ENCODE measurements at places on chromosomes 12 and 14. TPM values are rescaled to one million over a fixed set of nuclear protein-coding genes. Genes with fewer than 3 reads are reported as not detected.

DNA sequence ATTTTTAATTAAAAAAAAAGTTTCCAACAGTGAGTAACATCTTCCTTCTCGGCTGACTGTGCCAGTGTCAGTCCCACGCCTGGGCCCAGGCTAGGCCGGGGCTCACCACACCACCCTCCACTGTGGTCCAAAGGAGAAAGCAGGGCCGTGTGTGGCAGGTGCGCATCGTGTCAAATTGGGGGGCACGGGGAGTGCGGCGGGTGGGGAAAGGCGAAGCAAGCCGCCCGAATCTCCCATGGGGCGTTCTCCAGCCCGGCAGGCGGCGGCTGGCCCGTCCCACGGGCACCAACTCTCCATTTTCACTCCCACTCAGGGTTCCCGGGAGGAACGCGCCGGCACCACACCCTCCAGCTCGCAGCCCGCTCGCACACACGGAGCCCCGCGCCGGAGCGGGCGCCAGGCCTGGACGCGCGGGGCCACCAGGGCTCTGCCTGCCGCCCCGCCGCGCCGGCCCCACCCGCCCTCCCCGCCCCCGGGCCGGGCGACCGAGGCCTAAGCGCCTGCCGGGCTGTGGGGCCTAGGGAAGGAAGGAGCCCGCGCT is 604 bp downstream of the EEA1 start:
- H3K4me1 ChIP-seq = peaks cover 27% of the 10 kb centered on the region
- peak; percentile 35 for DNase-seq
- no peaks in the 10 kb centered on the region for H3K27me3 ChIP-seq
- H3K36me3 ChIP-seq = no peaks in the 10 kb centered on the region
- H3K4me3 ChIP-seq = peak overlapping the region; percentile 64

DNA sequence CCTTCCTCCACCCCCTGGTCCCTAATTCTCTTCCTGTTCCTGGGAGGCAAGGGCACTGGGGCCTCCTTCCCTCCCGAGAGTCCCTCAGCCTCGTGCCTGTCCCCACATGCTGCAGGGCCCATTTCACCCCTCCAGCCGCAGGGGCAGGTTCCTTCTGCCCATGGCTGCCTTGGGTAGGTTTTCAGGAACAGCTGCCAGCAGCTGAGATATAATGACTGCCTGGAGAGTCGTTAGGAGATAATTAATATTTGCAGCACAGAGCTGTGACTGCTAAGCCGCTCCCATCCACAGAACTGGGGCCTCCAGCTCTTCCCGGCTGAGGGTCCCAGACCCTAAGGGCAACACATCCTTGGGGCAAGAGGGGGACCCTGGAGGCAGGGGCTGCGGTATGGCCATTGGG is 211.9 kb upstream of the LHX5 start:
- H3K36me3 ChIP-seq = no peaks in the 10 kb centered on the region
- H3K4me3 ChIP-seq = no peak overlapping the region
- no peak overlapping the region for H3K27ac ChIP-seq
- DNase-seq = no peak
- H3K27me3 ChIP-seq = no peaks in the 10 kb centered on the region

The KRT72 gene
- not detected for total RNA-seq

- no peaks in the 10 kb centered on the region for H3K36me3 ChIP-seq
- H3K27ac ChIP-seq = no peak overlapping the region
- H3K4me3 ChIP-seq = no peak overlapping the region
- H3K27me3 ChIP-seq = no peaks in the 10 kb centered on the region
- no peak for DNase-seq
- H3K4me1 ChIP-seq = no peaks in the 10 kb centered on the region
Observed at GRCh38 chr12:24470050-24470449, 478.9 kb downstream of the BCAT1 start.

DNA sequence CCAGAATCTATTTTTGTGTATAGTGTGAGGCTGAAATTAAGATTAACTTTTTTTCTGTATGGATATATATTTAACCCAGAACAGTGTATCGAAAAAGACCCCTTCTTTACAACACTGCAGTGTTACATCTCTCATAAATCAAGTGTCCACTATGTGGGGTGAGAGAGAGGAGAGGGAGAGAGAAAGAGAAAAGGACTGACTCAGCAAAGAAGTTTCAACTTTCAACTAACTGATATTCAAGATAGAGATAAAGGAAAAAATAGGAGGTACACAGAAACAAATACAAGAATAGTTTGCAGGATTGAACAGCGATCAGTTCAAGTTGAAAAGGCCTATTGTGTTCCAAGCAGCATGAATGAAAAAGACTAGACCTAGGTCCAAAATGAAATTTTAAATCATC is 126.7 kb upstream of the NEDD1 start:
- no peaks in the 10 kb centered on the region for H3K4me1 ChIP-seq
- no peak overlapping the region for H3K27ac ChIP-seq

The SLCO1B1 gene
- total RNA-seq = not detected

The TBC1D30 gene
- total RNA-seq = 1.7 TPM

GRCh38 chr12:40378691-40379090 is 153.9 kb downstream of the LRRK2 start:
- no peak overlapping the region for H3K27ac ChIP-seq
- H3K36me3 ChIP-seq = no peaks in the 10 kb centered on the region
- H3K4me3 ChIP-seq = no peak overlapping the region
- no peak for DNase-seq

The ARHGDIB gene
- 495 TPM for total RNA-seq

- no peak overlapping the region for H3K27ac ChIP-seq
- H3K4me1 ChIP-seq = no peaks in the 10 kb centered on the region
- DNase-seq = no peak
- no peaks in the 10 kb centered on the region for H3K27me3 ChIP-seq
Observed at GRCh38 chr14:78710963-78711362, 540.8 kb downstream of the NRXN3 start.

- H3K4me1 ChIP-seq = no peaks in the 10 kb centered on the region
- no peak overlapping the region for H3K4me3 ChIP-seq
- H3K36me3 ChIP-seq = no peaks in the 10 kb centered on the region
- no peak overlapping the region for H3K27ac ChIP-seq
Observed at GRCh38 chr12:3704512-3705353, 48.2 kb downstream of the CRACR2A start.

- no peaks in the 10 kb centered on the region for H3K36me3 ChIP-seq
- no peak for DNase-seq
- H3K27ac ChIP-seq = no peak within 1 kb of the TSS
- no peaks in the 10 kb centered on the region for H3K4me1 ChIP-seq
- H3K4me3 ChIP-seq = no peak within 1 kb of the TSS
- no peaks in the 10 kb centered on the region for H3K27me3 ChIP-seq
Observed at GRCh38 chr12:85280165-85280983, at the start of gene ALX1. ALX1 (plus strand) TSS chr12:85280220; CDS start chr12:85280262, 42 bp downstream.

The CMTM5 gene
- not detected for total RNA-seq

- H3K36me3 ChIP-seq = no peaks in the 10 kb centered on the region
- no peak overlapping the region for H3K4me3 ChIP-seq
- H3K27ac ChIP-seq = no peak overlapping the region
- H3K27me3 ChIP-seq = no peaks in the 10 kb centered on the region
- no peaks in the 10 kb centered on the region for H3K4me1 ChIP-seq
- DNase-seq = no peak
Observed at GRCh38 chr14:90523961-90524875, 127.4 kb downstream of the CALM1 start.

GRCh38 chr12:14576896-14577295 is 9.2 kb upstream of the PLBD1 start:
- H3K27me3 ChIP-seq = peaks cover 4% of the 10 kb centered on the region
- peaks cover 5% of the 10 kb centered on the region for H3K4me1 ChIP-seq
- peak; percentile 3 for DNase-seq
- no peak overlapping the region for H3K4me3 ChIP-seq
- H3K36me3 ChIP-seq = no peaks in the 10 kb centered on the region

- DNase-seq = no peak
- H3K4me3 ChIP-seq = no peak overlapping the region
- no peaks in the 10 kb centered on the region for H3K36me3 ChIP-seq
- no peaks in the 10 kb centered on the region for H3K4me1 ChIP-seq
- H3K27ac ChIP-seq = no peak overlapping the region
- no peaks in the 10 kb centered on the region for H3K27me3 ChIP-seq
Observed at GRCh38 chr14:93720981-93721483, 67.3 kb downstream of the PRIMA1 start.

DNA sequence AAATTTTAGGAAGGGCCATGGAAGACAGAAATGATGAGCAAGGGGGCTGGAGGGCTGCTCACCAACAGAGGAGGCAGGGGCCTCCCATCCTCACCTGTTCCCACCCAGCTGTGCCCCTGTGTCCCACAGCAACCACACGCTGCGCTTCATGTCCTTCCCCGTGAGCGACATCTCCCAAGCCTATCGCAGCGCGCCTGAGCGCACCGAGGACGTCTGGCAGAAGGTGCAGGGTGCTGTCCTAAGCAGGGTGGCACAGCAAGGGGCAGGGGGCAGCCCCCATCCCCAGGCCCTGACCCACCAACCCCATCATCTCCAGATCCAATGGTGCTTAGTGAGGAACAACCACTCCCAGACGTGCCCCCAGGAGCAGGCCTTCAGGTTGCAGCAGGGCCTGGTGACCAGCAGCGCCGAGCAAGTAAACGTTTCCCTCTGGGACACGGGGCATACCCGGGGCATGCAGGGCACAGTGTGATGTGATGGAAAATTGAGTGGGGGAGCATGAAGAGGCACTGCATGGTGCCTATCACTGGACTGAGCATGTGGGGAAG is 8.1 kb downstream of the CARMIL3 start:
- no peak for DNase-seq
- no peaks in the 10 kb centered on the region for H3K36me3 ChIP-seq
- H3K4me3 ChIP-seq = no peak overlapping the region
- H3K27ac ChIP-seq = no peak overlapping the region

DNA sequence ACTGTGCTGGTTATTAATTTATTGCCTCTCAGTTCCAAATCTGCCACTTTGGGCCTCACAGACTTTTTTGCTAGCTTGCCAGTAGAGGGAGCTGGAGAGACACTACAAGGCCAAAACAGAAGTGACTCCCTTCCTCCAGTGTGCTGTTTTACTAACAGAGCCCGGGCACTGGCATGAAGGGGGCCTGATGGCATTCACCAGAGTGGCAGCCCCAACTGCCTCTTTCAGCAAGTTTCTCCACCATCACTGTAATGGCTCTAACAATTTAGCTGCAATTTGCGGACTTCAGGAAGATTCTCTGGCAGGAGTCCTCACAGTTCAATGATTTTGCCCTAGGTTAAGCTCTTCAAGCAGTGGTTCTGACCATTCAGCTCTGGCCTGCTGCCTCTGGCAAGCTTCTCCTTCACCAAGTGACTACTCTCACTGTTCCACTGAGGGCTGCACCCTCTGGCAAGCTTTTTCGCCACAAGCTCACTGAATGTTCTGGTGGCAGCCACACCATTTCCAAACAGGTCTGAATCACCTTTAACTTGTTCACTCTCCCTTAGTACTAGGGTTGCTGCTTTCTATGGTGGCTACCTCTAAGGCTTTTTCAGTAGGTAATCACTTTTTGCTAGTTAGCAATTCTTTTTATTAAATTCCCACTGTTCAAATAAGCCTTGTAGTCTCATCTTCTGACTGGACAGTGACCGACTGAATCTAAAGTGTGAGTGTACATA is 104.9 kb downstream of the ZC3H14 start:
- H3K36me3 ChIP-seq = no peaks in the 10 kb centered on the region
- peak; percentile 61 for DNase-seq
- H3K4me3 ChIP-seq = no peak overlapping the region
- no peaks in the 10 kb centered on the region for H3K27me3 ChIP-seq
- H3K4me1 ChIP-seq = no peaks in the 10 kb centered on the region

The SMCO2 gene
- total RNA-seq = not detected

- no peak overlapping the region for H3K4me3 ChIP-seq
- DNase-seq = no peak
- H3K36me3 ChIP-seq = no peaks in the 10 kb centered on the region
- H3K27ac ChIP-seq = no peak overlapping the region
- no peaks in the 10 kb centered on the region for H3K4me1 ChIP-seq
- H3K27me3 ChIP-seq = no peaks in the 10 kb centered on the region
Observed at GRCh38 chr12:26319511-26319910, 124.1 kb downstream of the SSPN start.

Measured in CD8-positive, alpha-beta memory T cell (primary cell).